ENCODE measurements at places on chromosomes 12 and 14.
A peak's percentile ranks its signal among the peaks of the same experiment; 100 is the strongest.

- DNase-seq: no peak
Observed at GRCh38 chr12:126358806-126359205, 1293.6 kb downstream of the AACS start.

DNA sequence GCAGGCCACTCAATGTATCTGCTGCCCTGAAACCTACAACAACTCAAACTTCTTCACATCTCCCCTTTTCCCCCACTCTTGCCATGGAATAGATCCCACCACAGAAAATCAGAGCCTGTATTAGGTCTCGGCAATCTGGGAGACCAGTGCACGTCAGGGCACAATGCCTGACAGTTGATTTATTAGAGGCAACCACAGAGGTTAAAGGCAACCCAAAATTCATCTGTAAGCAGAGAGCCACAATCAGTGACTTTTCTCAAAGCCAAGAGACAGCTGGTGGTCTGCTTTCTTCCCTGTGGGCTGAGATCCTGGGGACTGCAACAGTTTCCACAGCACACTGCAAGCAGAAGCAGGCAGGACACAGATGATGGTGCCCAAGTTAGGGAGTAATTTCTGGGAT is 169.0 kb upstream of the NTF3 start:
- DNase-seq: no peak

GRCh38 chr12:13270817-13271216 is 74.3 kb downstream of the EMP1 start:
- DNase-seq: no peak

- DNase-seq: no peak
Observed at GRCh38 chr12:68374307-68374982, 42.3 kb upstream of the MDM1 start.

DNA sequence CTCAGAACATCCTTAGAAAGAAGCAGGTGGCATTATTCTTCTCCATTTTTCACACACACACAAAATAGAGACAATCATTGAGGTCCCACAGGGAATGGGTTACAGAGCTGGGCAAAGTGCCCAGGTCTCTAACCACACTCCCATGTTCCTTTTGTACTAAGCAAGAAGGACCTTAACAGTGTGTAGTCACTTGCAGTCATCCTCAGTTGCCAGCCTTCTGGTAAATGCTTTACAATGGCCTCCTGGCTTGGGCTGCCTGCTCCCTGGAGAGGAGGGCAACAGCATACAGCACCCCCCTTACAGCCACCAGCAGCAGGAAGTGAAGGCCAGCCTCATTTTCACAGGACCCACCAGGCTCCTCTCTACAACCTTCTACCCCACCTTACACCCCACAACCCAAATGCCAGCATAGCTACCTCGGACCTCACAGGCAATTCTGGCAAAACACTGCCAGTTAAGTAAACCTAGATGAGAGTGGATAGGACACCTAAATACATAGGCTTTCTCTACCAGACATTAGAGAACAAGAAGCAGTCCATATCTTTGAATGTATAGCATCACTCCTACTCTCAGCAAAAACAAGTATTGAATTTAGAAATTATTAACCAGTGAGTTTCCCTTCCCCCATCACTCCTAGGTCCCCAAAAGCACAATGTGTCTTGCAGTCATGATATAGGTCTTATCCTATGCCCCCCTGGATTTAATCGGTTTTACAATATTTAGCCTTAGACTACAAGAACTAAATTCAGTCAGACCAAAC is 88.1 kb downstream of the PPP2R5E start:
- DNase-seq: peak; percentile 90

Measured in hematopoietic multipotent progenitor cell treated with erythropoietin and hydrocortisone succinate and interleukin-3 and kit ligand, for 6 days (in vitro differentiated cells).